ENCODE measurements at places on chromosomes 13 and 19.

- DNase-seq = peak; percentile 71
Observed at GRCh38 chr19:55255618-55256423, 3.0 kb downstream of the PPP6R1 start.

GRCh38 chr13:50393628-50394027 is 378.4 kb downstream of the KCNRG start:
- DNase-seq = no peak

- no peak for DNase-seq
Observed at GRCh38 chr19:11237321-11237720, 2.1 kb upstream of the ANGPTL8 start.

- no peak for DNase-seq
Observed at GRCh38 chr13:100195568-100195967, 106.7 kb downstream of the PCCA start.

GRCh38 chr19:34274284-34274826 is 20.0 kb downstream of the GARRE1 start:
- DNase-seq = no peak

GRCh38 chr13:113853518-113854237 is 10.2 kb downstream of the GAS6 start:
- DNase-seq = peak; percentile 45

DNA sequence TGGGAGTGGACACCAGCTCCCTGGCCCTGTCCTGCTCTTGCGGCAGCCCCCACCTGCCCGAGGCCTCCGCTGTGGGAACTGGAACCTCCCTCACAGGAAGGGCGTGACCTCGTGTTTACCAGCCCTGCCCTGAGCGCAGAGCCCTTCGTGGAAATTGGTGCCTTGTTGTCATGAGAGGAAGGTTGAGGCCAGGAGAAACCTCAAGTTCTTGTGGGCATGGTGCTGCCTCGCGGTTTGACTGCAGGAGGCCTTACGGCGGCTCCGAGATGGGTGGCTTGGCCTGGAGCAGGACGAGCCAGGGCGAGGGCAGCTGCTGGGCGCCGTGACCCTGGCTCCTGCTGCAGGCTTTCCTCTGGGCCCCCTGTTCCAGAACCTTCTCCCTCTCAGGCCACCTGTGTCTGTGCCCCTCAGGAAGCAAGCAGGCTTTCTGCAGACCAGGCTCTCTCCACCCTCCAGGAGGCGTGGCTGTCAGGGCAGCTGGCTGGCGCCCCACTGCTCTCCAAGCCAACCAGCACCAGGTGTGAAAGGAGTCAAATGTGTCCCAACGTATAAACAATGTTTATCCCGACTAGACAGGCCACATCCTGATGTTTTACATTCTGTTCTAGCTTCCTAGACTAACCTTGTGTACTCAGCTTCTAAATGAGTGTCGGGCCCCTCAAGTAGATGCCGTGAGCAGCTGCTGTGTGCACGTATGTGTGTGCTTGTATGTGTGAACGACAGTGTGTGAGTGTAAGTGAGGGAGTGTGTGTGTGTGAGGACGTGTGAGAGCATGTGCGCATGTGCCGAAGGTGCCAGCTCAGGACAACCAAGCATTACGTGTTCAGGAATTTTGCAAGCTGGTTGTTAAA is 10.4 kb upstream of the RASA3 start:
- DNase-seq = peak; percentile 71

DNA sequence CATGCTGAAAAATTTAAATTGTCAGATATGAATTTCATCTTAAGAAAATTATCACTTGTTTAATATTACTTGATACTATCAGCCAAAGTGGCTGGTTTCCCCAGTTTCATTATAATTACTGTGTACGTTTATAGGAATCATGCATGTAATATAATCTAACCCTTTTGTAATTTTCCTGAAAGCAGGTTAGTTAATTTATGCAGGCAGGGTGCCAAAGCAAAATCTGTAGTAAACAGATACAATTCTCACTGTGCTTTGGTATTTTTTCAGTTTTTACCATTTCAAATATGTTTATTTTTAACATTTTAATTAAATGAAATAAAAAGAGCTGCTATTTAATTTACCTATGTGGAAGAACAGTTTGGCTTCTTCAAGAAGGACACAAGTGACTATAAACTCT is 1227.5 kb upstream of the MIR17HG start:
- no peak for DNase-seq

GRCh38 chr13:93709506-93710244 is 483.1 kb downstream of the GPC6 start:
- DNase-seq = no peak

- DNase-seq = peak; percentile 91
Observed at GRCh38 chr19:15584541-15585115, 30.4 kb upstream of the CYP4F8 start.

GRCh38 chr19:17405250-17406045 is at the start of gene BST2:
Gene BST2, minus strand, starts transcription at chr19:17405630. Its CDS starts 55 bp downstream, at chr19:17405575.
- DNase-seq = peak; percentile 72

GRCh38 chr19:38020311-38020710 is 113.3 kb downstream of the SIPA1L3 start:
- no peak for DNase-seq

DNA sequence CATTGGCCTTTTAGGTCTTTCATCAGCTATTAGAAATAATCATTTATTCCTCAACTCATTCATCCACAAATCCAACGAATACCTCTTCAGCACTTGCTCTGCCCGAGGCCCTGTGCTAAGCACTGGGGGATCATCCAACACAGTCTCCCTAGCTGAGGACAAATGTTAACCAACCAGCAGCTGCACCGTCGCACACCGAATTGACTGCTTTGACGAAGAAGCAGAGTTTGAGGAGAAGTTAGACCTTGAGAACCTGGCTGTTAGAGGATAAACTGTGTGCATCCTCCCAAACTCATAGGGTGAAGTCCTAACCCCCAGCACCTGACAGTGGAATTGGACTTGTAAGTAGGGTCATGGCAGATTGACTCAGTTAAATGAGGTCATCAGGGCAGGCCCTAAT is 170.9 kb downstream of the USP12 start:
- DNase-seq = no peak

DNA sequence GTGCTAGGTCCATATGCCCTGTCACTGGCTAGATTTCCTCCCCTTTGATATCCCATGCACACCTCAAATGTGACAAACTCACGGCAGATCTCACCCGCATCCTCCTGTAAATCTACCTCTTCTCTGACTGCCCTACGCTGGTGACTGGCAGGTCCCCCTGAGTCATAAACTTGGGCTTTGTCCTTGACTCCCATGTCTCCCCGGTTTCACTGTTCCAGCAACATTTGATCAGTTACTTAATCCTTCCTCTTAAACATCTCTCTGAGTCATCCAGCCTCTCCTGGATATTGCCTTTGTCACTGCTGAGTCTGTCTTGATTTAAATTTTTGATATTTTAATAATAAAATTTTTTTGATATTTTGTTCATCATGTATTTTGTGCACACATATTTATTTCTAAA is 26.5 kb downstream of the FAM216B start:
- no peak for DNase-seq

GRCh38 chr13:93948162-93948922 is 531.1 kb downstream of the DCT start:
- no peak for DNase-seq

DNA sequence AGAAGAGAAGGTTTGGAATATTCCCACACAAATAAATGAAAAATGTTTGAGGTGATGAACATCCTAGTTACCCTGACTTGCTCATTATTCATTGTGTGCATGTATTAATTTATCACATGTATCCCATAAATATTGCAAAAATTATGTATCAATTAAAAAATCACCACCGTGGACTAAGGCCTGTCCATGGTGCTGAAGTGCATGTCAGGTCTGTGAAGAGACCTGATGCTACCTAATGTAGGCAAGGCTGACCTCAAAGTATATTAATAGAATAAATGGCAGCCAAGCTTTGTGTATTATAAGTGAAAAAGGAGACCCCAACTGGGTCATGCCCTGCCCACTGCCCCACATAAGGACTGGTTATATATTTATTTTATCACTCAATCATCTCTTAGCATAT is 34.4 kb upstream of the ZNF835 start:
- DNase-seq = no peak

GRCh38 chr13:109251956-109252355 is 534.4 kb downstream of the IRS2 start:
- DNase-seq = no peak

GRCh38 chr19:45517641-45518468 is 10.6 kb downstream of the VASP start:
- no peak for DNase-seq

GRCh38 chr13:26184791-26185250 is 37.3 kb downstream of the RNF6 start:
- DNase-seq = peak; percentile 69

- DNase-seq = no peak
Observed at GRCh38 chr19:13959962-13960862, 7.9 kb downstream of the DCAF15 start.

- DNase-seq = no peak
Observed at GRCh38 chr19:912181-913079, 589 bp downstream of the R3HDM4 start.

GRCh38 chr13:113489549-113490495 is 689 bp downstream of the DCUN1D2 start:
- DNase-seq = peak; percentile 58

- no peak for DNase-seq
Observed at GRCh38 chr13:50073340-50073739, 58.1 kb downstream of the KCNRG start.

- DNase-seq = no peak
Observed at GRCh38 chr19:23776507-23777205, 18.0 kb upstream of the ZNF681 start.

- DNase-seq = peak; percentile 80
Observed at GRCh38 chr19:29873024-29873800, 61.4 kb downstream of the CCNE1 start.

DNA sequence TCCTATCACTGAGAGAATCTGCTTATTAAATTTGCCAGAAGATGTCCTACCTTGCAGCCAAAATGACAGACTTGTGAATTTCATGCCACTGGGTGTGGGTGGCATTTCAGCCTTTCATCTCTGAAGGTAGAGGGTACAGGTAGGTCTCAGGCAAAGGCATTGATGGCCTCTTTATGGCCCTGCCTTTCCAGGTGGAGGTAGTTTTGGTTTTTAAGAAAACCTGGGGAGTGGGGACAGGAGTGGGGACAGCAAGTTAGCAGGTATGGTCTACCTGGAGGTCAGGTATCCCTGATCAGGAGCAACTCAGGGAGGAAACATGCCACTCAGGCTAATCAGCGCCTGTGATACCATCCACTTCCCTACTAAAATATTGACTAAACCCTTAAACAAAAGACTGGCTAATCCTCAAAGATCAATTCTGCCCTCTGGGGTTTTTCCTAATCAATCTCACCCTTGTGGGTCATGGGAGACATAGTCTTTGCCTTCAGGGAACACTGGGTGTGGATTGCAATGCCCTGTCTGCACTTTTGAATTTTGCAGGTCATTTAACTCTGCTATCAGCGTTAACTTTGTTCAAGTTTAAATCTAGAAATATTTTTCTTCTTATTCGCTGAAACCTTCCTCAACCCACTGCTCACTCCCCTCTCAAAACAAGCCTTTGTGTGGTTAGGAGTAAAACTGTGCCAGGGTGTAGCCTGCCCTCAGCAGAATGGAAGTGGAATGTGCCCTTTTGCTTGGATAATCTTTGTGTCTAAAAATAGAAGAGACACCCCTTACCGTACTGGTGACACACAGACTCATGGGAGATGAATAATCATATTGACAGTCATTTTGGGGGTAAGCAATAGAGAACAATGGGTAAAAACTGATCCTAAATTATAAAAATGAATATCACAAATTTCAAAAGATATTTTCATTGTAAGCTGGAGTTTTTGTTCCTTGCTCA is 233.7 kb downstream of the COG6 start:
- no peak for DNase-seq

DNA sequence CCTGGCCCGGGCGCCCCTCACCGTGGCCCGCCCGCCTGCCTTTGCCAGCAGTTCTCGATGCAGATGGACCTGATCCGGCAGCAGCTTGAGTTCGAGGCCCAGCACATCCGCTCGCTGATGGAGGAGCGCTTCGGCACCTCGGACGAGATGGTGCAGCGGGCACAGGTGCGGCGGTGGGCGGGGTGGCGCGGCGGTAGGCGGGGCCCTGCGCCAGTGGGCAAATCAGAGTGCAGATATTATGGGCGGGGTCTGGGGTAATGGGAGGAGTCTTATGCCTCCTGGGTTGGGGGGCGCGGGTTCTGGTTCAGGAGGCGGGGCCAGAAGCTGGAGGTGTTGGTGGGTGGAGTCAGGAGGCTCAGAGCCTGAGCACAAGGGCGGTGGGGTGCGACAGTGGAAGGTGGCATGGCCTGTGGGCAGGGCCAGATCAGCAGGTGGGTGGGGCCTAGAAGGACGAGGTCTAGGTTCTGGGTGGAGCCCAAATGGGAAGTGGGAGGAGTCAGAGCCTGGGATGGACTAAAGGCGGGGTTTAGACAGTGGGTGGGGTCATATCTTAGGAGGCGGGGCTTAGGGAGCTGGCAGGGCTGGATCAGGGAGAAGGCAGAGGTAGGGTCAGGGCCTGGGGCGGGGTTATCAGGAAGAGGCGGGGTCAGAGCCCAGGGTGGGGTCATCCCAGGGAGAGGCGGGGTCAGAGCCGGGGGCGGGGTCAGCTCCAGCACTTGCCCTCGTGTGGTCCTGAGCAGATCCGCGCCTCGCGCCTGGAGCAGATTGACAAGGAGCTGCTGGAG is 5.6 kb downstream of the APC2 start:
- no peak for DNase-seq

DNA sequence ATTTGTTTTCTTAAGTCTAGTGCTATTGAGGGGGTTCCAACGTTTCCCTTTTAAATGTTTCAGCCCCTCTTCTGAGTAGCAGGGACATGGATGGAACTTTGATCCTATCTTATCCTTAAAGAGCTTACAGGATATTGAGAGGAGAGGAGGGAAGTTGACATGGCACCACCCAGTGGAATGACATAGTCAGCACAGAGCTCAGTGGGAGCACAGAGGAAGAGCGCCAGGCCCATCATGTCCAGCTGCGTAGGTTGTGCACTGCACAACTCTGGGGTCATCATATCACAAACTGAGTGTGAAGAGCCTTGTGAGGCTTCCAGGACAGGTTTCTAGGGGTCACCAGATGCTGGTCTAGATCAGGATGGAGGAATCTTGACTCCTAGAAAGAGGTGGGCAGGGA is 4.6 kb upstream of the CDC42EP5 start:
- no peak for DNase-seq

All from activated naive CD4-positive, alpha-beta T cell treated with anti-CD3 and anti-CD28 coated beads, Interleukin-2, amount 50 U/mL, for 72 hours (primary cell).